ENCODE measurements at places on chromosomes 6 and 20.

- DNase-seq = no peak
Observed at GRCh38 chr20:24588725-24589340, 119.4 kb downstream of the SYNDIG1 start.

- no peak for DNase-seq
Observed at GRCh38 chr20:63124782-63125580, 91.0 kb downstream of the YTHDF1 start.

- DNase-seq = no peak
Observed at GRCh38 chr6:135347887-135348286, 149.7 kb downstream of the AHI1 start.

GRCh38 chr6:52574709-52575501 lies 2.0 kb downstream of the TRAM2 start:
- DNase-seq = peak; percentile 57

- DNase-seq = no peak
Observed at GRCh38 chr6:43376551-43376981, 7.1 kb upstream of the ZNF318 start.

Measured in effector memory CD8-positive, alpha-beta T cell (primary cell).